ENCODE measurements at places on chromosomes 11 and 22. TPM values are rescaled to one million over a fixed set of nuclear protein-coding genes. Genes with fewer than 3 reads are reported as not detected.

GRCh38 chr11:95736355-95736754, 53.2 kb downstream of the FAM76B start:
- no peak for DNase-seq

- no peak for DNase-seq
Observed at GRCh38 chr11:100141201-100141600, 545.9 kb upstream of the ARHGAP42 start.

GRCh38 chr11:36488096-36488495, 22.0 kb downstream of the TRAF6 start:
- no peak for DNase-seq

DNA sequence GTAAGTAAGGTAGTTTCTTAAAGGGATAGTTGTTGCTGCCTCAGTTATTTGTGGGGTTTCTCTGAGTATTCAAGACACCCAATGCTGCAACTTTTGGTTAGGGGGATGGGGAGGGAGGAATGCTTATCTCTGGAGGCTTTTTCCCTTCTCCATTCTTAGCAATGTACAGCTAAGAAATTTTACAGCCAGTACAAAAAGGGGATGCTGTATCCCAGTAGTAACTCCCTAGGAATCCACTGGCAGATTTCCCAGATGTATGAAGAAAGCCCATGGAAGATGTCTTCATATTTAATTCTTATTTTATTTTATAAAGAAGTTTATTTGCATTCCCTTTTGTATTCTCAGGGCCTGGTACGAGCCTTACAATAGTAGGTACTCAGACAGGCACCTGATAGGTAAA, 154.8 kb downstream of the ENTHD1 start:
- DNase-seq = no peak

DNA sequence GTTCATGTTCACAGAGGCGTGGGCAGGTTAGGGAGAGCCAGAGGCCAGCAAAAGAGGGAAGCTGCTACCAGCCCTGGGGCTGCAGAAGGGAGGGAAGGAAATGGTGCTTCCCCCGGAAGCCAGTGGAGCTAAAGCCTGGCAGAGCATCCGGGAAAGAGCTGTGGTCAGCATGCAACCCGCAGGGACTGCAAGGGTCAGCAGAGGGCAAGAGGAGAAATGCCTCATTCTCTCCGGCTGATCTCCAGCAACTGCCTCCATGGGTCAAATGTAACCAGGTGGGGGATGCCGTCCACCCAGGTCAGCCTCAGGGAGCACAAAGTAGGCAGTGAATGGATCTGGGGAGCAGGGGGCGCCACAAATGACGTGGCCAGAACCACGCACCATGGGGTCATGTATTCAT, 36.9 kb upstream of the PRR5 start:
- no peak for DNase-seq

DNA sequence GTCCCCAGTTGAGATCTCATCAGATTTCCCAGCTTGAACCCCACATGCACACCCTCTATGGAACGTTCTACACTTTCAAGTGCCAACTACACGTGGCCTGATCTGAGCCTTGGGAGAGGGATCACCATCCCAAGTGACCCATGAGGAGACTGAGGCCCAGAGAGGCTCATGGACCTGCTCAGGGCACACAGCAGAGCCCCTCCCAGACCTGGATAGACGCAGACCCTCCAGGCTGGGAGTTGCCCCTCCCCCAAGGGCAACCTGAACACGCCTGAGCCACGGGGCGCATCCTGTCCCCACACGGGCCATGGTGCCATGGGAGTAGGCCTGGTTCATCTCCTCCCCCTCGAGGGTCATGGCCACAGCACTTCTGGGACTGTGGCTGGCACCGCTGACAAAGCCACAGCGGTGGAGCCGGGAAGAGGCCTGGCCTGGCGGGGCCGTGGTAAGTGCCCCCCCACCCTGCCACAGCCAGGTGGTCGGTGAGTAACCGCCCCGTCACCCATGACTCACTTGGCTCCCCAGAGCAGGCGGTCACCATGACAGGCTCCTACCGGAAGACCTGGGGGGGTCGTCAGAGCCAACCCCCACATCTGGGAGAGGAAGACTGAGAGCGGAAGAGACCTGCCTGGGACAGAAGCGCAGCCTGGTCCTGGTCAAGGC, 8.1 kb downstream of the WNT7B start:
- DNase-seq = no peak

DNA sequence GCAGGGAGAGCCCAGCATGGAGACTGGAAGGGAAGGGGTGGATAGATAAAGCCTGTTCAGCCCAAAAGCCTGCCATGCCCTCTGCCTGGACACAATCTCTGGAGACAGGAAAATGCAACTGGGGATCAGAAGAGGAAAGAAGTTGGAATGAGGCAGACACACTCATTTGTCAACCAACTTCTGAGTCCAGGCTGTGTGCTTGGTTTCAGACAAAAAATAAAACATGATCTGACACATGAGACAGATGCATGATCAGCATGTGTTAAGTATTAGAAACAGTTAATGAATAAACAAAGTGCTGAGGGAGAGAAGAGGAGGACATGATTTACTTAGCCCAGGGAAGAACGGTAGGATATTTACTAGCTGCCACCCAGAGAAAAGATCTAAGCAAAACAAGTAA, 839 bp downstream of the LRRN4CL start:
- DNase-seq = no peak

DNA sequence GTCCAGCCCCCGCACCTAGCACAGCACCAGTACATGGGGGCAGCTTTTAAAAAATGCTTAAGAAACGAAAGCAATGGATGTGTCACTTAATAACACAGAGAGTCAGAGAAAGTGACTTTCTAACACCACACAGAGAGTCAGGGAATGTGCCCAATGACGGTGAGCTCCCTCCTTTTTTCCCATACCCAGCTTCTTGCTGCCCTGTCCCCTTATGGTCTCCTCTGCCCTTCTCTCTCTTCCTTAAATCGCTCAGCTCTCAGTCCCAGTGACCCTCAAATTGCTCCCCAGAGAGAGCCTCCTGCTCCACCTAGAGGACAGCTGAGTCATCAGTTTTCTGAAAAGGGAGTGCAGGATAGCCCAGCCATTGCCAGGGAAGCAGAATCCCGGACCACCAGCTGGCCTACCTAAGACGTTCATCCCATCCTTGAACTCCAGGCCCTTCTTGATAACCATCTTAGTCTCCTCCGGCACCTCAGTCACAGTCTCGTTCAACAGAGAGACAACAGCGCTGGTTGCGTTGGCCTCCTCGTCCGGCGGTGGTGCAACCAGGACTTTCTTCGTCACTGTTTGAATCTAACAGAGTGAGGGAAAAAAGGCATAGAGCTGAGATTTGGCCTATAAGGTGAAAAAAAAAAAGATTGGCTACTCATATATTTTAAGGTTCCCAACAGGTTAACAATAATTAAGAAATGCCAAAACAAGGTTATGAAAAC, 113.5 kb downstream of the SLC1A2 start:
- peak; percentile 22 for DNase-seq

DNA sequence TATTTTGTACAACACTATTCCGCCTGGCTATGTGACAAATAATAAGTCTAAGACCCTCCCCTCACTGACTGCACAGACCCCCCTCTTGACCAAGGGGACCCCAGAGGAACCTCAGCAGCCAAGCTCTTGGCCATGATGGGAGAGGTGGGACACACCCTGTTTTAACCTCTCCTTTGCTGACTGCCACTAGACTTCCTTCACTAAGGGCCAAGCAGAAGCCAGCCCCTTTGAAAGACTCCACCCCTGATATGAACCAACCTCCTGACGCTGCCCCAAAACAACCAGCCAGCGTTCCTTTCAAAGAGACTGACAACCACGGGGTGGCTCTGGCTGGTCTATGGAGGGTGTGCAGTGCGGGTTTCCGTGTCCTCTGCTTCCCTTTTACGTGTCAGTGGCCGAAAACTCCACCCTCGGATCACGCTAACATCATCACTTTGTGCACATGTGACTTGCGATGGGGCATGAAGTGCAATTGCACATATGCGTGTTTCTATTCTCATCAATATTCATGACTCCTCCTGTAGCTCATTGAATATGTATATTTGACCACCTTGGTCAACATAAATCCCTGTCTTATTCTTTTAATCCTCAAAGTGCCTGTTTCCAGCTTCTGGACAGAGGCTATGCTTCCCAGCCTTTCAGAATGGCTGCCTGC, 643.9 kb downstream of the TBC1D22A start:
- DNase-seq = no peak

TNNI2 gene
- polyA plus RNA-seq = 5.2 TPM

MMP12 gene
- 0.66 TPM for polyA plus RNA-seq

CNGA4 gene
- polyA plus RNA-seq = 0.16 TPM

OR5A2 gene
- polyA plus RNA-seq = not detected

FIBP gene
- 59.9 TPM for polyA plus RNA-seq
